ENCODE measurements at places on chromosomes 7 and 10.

GRCh38 chr10:99562631-99563030 is 29.9 kb downstream of the NKX2-3 start:
- DNase-seq: no peak

DNA sequence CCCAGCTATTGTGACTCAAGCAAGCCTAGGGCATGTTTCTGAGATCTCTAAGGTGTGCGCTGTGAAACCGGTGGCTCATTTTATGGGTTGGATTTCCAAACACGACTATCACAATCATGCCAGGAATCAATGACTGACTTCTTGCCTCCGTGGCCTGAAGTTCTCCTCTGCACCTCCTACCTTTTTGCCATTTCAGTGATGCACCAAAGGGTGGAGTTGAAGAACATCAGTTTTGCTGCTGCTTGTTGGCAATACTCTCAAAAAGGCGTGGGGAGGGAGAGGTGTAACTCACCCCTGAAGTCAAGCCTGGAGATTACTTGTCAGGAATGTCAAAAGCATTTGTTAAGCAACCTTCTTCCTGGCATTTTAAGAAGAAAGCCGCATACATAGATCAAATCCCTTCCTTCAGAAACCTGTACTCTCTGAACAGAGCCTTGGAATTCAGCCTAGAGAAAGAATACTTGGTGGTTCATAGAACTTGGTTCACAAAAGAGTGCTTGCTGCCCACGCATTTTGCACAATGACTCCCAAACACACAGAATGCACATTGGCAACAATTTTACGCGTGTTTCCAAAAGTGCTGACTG is 41.0 kb downstream of the KIAA1217 start:
- DNase-seq: no peak

DNA sequence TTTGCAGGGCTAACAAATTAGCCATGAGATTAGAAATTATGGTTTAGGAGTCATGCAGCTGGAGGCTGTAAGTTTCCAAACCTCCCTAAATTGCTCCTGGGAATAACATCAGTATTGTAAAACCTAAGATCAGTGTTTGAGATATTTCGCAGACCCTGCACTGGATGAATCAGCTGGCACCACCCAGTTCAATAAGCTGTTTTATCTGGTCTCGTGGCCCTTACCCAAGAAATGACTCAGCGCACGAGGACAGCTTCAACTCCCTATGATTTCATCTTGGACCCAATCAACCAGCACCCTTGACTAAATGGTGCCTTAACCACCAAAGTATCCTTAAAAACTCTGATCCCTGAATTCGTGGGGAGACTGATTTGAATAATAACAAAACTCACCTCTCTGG is 482.0 kb upstream of the PCDH15 start:
- no peak for DNase-seq

GRCh38 chr10:79044846-79045245 is 23.9 kb upstream of the ZMIZ1 start:
- DNase-seq: no peak

DNA sequence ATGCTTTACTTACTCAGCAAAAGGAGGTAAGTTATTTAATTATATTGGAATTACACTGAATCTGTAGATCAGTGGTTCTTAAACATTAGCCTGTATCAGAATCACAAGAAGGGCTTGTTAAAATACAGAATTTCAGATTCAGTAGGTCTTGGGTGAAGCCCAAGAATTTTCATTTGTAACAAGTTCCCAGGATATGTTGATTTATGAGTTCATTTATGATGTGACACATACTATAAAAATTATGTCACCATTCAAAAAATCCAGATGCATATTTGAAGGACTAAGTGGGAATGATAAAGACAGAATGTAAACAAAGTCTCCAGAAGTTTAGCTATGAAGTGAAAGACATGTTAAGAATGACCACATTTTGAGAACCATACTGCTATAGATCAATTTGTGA is 52.3 kb downstream of the HECTD2 start:
- DNase-seq: no peak

DNA sequence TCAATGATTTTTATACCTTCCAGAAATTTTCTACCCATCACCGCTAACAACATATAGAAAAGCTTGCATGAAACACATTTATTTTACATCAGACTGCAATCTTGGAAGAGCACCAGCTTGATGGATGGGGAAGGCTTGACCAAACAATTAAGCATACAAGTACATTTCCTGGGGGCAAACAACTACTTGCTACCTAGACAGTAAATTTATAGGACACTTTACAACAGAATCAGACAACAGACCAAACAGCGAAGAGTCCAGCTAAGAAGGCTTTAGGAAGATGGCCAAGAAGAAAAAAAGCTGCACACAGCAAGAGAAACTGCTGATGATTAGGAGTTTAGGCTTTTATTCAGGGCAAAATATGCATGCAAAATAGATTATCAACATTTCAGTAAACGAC is 8.0 kb downstream of the AASS start:
- no peak for DNase-seq

GRCh38 chr10:34015700-34016099 is 681.2 kb upstream of the NRP1 start:
- DNase-seq: no peak

GRCh38 chr7:41117431-41117830 is 585.5 kb downstream of the INHBA start:
- DNase-seq: no peak

GRCh38 chr7:36265680-36266079 is 112.6 kb downstream of the EEPD1 start:
- DNase-seq: no peak

DNA sequence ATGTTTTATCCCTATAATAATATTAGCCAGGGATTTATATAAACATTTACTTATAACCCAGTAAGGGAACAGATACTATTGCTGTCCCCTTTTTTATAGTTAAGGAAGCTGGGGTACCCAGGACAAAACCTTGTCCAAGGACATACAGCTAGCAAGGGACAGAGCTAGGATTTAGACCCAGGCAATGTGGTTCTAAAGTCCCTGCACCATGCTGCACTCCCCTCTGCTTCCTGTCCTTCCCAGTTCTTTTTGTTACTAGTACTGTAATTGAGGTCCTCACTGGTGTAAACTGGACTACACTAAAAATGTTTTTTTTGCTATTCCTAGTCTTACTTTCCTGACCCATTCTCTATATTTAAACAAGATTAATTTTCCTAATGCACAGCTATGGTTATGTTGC is 16.6 kb downstream of the KLHDC10 start:
- DNase-seq: no peak

GRCh38 chr7:106313966-106314365 is 29.2 kb upstream of the NAMPT start:
- no peak for DNase-seq

- no peak for DNase-seq
These were observed 1.2 kb downstream of the EZH2 start for GRCh38 chr7:148882841-148883265.

- no peak for DNase-seq
These were observed 337.0 kb downstream of the CRPPA start for GRCh38 chr7:16084370-16084769.

DNA sequence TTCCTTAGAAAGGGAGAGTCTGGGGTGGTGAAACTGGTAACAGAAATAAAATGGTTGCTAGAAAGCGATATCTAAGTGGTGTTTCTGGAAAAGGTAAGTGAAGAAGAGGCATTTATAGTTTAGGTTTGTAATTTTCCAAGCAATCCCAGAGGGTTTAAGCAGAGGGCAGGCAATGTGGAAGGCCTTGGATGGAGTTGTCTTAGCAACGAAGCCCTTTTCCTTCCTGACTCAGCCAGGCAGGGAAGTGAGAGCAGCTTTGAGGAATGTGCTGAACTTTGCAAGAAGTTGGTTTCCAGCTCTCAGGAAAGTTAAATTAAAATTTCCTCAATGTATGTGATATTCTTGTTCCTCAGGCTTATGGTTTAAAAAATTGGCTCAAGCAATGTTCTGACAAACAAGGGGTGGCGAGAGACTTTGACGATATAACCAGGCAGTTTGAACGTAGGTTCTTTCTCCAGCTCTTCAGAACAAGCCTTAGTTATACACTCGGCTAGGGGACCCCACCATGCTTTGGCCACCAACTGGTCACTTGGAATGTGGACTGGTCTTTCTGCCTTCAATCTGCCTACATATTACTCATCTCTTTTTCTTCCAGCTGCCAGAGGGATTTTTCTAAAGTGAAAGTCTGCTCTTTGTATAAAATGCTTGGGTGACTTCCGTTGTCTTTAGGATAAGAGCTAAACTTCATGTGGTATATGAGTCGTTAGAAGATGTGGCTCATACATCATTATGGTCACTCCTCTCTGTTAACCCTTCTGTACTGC is 66.9 kb upstream of the SLC25A13 start:
- no peak for DNase-seq

DNA sequence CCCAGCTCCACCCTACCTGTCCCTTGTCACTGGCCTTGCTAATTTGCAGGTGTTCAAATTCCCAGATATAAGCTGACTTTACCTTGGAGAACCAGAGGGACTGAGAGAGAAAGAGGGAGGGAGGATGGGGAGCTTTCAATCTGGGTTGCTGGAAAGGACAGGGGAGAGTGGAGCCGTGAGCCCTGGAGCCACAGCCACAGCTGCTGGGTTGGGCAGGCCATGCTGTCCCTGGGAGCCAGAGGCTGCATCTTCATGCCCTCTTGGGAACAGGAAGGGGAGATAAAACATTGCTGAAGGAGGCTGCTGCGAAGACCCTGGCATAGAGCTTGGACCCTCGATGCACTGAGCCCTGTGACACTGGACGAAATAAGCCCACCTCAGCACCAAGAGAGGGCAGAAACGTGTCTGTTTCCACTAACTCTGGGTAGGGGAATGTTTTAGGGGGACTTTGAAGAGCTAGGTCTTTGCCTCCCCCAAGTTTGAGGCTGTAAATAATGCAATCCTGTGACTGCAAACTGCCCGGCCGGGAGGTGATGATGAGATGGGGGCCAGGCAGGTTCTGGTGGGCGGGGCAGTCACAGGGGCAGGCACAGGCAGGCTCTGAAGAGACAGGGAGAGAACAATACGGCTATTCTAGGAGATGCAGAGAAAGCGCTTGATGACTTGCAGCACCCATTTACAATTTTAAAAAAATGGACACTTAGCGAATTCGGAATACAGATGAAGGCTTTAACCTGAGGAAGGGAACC is 5.8 kb upstream of the JAKMIP3 start:
- no peak for DNase-seq

GRCh38 chr7:12458520-12459131 is 55.0 kb upstream of the VWDE start:
- DNase-seq: no peak

DNA sequence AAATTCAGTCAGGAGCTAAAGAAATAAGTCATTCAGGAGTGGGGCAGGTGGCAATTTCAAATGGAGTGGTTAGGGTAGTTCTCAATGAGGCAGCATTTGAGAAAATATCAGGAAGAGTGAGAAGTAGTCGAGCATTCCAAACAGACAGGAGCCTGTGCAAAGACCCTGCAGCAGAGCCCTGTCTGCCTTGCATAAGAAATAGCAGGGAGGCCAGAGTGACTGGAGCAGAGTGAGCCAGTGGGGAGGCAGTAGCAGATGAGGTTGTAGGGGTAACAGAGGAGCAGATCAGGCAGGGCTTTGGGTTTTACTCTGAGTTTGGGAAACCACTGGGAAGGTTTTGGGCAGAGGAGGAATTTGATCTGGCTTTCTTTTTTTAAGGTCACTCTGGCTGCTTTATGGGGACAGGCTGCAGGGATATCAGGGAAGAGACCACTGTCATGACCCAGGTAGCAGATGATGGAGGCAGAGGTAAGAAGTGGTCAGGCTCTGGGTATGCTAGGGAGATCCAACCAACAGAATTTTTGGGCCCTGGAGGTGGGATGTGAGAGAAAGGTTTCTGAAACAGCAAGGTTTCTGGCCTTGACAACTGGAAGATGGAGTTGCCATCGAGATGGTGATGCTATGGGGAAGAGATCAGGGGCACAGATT is 1.3 kb upstream of the BLVRA start:
- no peak for DNase-seq

DNA sequence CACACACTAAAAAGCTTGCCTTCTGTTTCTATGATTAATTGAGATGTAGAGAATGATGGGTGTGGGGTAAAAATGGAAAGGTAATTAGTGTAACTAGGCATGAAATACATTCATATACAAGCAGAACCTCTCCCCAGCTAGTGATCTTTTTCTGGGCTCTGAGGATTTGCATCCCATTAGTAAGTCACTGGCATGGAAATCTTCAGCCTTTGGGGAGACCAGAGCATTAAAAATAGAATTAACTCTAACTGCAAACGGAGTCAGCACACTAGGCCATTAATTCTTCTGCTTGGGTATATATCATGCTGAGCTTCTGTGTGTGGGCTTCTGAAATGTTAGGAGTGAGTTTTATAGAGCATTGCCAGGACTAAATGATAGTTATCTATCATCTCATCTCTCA is 128.9 kb downstream of the HDAC9 start:
- DNase-seq: no peak

DNA sequence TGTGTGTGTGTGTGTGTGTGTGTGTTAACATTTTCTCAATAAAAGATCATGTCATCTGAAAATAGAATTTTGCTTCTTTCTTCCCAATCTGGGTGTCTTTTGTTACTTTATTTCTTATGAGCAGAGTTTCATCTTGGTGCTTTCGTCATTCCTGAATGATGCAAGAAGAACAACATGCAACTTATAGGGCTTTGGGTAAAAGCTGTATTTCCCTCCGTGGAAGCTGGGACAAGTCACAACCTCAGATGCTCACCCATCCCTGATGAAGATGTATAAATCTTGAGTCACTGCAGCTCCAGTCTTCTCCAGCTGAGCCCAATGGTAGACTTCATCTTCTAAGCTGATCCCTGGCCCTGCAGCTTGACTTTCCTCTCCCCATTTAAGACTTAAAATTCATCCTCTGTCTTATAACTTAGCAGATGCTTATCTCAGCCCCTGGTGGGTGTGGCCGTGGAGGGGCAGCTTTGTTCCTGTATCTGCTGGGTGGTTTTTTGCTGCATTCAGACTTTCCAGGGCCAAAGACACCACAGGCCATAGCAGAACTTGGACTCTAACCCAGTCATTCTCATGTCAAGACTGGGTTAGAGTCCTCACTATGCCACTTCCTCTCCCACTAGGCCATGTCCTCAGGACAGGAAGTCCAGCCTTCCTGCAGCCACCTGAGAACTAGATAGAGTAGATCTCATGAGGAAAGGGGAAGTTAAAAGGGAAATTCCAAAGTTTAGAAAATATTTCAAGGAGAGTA is 356.4 kb downstream of the TNS3 start:
- DNase-seq: no peak

DNA sequence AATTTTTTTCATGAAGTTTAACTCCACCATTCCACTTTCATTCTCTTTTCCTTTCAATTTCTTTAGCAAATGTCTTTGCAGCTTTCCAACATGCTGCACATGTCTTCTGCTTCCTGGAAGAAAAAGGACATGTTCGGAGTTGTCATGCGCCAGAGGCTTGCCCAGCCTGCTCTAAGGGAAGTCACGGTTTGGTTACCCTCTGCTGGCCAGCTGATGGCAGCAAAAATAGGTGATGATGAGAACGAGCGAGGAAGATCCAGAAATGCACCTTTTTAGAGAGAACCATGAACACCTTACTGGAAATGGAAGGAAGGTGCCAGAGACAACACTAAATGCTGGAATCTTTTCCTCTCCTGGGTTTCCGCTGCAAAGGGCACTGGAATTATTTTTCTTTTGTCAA is 4.9 kb upstream of the ZSCAN21 start:
- DNase-seq: no peak

DNA sequence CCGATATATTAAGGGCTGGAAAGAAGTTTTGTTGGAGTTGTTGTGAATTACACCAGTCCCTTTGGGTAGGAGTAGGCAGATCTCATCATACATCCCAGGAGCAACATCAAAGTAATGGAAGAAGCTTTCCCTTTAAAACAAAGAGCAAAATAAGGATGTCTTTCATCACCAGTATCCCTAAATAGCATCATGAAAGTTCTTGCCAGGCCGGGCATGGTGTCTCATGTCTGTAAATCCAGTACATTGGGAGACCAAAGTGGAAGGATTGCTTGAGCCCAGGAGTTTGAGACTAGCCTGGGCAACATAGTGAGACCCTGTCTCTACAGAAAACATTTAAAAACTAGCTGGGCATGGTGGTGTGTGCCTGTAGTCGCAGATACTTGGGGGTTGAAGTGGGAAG is 38.7 kb downstream of the LRRC20 start:
- DNase-seq: no peak

Measured in activated CD4-positive, alpha-beta T cell treated with anti-CD3 and anti-CD28 coated beads, Interleukin-2, amount 50 U/mL, for 4 hours (primary cell).